Activated CD8-positive, alpha-beta memory T cell treated with anti-CD3 and anti-CD28 coated beads for 4 hours (primary cell): ENCODE measurements at places on chromosomes 11 and 22.
A peak's percentile ranks its signal among the peaks of the same experiment; 100 is the strongest.

DNA sequence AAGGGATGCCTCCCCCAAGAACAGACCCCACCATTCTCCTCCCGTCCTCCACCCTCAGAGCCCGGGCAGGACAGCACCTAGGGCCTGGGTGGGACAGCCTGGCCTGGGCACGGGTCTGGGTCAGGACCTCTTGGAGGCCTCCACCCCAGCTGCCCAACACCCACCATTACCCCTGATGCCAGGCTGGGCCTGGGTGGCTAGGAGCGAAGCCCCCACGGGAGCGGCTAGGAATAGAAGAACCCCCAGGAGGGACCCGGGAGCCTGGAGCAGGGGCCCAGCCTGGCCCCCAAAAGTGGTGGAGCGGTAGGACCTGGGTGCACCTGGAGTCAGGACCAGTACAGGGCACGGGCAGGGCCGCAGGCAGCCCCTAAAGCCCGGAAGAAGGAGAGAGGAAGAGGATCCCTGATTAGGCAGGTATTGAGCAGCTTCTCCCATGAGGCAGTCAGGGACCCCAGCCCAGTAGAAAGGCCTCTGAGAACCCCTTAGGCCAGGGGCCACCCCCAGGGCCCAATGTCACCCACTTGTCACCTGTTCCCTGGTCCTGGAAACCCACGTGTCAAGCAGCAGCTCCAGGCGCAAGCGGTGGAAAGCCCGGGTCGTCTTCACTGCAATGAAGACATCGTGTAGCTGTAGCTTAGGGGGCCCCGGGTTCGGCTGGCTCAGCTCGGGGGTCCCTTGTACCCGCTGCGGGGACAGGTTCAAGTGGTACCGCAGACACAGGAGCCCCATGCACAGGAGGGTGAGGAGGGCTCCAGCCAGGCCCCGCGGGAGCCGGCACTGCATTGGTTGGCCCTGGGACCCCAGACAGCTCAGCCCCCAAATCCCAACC, 575 bp downstream of the MFNG start:
- no peak for DNase-seq

DNA sequence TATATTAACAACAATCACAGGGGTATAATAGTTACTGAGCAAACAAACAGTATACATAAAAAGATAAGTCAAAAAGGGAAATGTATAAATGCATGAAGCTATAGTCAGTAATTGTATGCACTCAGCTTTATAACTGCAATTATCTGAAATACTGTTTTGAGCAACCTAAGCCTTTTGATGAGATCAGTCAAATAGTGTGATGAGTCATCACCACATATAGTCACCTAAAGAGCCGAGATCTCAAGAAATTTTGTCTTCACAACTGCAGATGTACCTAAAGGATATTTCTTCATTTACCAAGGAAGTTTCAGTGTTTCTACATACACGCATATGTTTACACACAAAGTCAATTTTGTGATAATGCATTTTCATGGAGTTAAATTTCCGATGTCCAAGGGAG, 5.4 kb upstream of the OR51A2 start:
- DNase-seq: no peak

GRCh38 chr11:118899706-118900360, 16.1 kb downstream of the CXCR5 start:
- DNase-seq: no peak

DNA sequence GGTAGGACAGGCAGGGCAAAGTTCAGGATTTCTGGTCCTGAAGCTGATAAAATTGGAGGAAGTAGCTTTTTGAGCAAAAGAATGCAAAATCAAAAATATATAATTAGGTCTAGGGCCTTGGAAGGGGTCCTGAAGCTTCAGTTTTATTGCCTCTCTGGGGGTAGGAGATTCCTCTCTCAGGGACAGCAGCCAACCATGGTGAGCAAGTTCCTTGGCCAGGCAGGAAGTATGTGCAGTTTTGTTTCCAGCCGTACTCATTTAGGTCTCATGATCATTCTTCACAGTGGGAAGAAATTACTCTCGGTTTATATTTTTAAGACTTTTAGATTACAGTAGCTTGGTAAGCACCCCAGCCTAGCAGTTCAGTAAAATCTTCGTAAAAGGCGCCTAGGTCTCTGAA, 2.9 kb upstream of the RAB38 start:
- DNase-seq: no peak

DNA sequence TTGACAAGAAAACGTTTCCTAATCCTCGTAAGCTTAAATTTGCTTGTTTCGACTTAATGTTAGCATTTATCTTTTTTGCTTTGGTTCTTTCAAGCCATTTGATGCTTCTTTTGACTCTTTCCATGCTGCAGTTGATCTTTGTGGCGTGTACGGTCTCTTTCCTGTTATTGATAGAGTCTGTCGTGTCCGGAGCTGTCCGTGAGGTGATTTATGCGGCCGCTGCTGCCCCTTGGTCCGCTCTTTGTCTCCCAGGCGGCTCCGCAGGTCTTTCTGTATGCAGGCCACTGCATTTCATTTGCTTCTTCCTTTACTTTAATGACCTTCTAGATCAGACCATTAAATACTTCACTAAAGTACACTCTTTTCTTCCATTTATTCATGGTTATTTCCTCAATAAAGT, 50.3 kb downstream of the TBC1D22A start:
- DNase-seq: no peak

GRCh38 chr11:115054570-115055538, 376.5 kb downstream of the NXPE2 start:
- DNase-seq: no peak

- DNase-seq: no peak
Observed at GRCh38 chr11:131756479-131757110, 386.2 kb downstream of the NTM start.

- no peak for DNase-seq
Observed at GRCh38 chr11:97740801-97741151, 1280.0 kb upstream of the CNTN5 start.

GRCh38 chr11:35047179-35047578, 91.8 kb upstream of the CD44 start:
- no peak for DNase-seq

DNA sequence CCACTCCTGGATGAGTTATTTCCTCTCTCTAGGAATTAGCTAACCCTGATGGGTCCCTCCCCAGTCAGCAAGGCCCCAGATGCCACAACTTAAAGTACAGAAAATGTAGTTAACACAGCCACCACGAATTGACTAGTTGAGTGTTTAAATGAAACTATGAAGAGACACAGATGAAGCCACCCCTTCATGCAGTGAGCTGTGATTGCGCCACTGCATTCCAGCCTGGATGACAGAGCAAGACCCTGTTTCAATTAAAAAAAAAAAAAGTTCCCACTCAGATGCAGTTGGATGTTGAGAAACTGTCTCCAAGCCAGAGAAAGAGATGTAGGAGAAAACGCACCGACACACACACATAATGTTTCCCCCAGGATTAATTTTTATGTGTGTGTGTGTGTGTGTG, 53.3 kb downstream of the SCN3B start:
- no peak for DNase-seq

GRCh38 chr11:2296913-2297622, 4.7 kb downstream of the C11orf21 start:
- DNase-seq: no peak

DNA sequence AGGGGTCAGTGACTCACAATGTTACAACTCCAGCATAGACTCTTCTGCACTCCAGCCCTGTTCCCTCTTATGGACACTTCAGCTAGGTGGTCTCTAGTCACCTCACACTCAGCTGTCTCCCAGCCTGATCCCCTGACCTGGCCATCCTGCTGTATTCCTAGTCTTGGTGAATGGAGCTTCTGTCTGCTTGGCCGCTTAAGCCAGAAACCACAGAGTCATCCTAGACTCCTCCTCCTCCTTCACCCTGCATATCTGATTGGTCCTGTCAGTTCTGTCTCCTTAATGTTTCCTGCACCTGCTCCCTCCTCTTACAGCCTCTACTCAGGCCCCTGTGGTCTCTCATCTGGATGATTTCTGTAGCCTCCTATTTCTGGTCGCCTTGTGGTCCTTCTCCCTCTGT, 144.9 kb downstream of the HIPK3 start:
- no peak for DNase-seq

DNA sequence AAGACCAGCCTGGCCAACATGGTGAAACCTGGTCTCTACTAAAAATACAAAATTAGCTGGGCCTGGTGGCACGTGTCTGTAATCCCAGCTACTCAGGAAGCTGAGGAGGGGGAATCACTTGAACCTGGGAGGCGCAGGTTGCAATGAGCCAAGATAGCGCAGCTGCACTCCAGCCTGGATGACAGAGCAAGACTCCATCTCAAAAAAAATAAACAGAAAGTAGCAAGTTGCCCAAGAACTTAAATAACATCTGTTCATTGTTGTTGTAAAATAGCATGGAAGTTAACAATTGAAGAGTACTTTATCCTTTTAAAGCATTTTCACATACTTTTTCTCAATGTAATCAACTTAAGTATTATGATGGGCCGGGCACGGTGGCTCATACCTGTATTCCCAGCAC, 5.7 kb downstream of the AMBRA1 start:
- no peak for DNase-seq

DNA sequence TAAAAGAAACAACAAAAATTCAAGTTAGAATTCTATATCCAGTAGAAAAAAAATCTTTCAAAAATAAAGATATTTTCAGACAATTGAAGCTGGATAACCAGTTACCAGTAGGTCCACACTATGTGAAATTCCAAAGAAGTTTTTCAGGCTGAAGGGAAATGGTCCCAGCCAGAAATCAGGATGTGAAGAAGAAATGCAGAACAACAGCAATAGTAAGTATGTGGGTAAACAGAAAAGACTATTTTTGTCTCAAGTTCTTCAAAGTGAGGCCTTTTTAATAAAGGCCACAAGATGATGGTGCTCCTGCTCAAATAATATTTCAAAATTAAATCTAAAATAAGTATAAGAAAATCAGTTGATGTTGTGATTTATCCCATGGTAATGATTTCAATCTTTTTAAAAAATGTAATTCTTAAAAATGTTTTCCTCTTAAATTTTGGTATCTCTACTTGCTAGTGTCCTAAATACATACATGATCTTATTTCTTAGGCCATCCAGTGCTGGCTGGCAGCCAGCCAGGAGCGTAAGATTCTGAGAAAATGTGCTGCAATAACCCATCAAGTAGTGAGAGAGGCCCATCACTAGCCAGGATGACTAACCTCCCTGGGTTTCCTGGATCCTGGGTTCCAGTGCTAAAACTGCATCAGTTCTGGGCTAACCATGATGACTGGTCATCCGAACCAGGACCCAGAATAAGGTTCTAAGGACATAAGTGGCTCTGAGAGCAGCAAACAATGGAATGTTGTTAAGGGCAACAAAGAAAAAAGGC, 15.6 kb upstream of the UCP3 start:
- no peak for DNase-seq

GRCh38 chr11:25860677-25861450, 471.1 kb upstream of the ANO3 start:
- no peak for DNase-seq

DNA sequence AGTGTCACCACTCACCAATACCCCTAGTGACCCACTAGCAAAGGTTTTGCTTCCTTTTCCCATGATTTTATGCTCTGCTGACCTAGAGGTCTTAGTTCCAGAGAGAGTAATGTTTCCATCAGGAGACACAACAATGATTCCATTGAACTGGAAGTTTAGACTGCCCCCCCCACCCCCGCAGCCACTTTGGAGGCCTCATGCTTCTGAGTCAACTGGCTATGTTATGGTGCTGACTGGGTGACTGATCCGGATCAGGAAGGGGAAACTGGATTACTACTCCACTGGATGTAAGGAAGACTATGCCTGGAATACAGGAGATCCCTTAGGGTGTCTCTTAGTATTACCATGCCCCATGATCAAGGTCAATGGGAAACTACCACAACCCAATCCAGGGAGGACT, 633.6 kb downstream of the OPCML start:
- DNase-seq: no peak

- DNase-seq: no peak
Observed at GRCh38 chr11:71554996-71555395, 6.8 kb downstream of the KRTAP5-9 start.

DNA sequence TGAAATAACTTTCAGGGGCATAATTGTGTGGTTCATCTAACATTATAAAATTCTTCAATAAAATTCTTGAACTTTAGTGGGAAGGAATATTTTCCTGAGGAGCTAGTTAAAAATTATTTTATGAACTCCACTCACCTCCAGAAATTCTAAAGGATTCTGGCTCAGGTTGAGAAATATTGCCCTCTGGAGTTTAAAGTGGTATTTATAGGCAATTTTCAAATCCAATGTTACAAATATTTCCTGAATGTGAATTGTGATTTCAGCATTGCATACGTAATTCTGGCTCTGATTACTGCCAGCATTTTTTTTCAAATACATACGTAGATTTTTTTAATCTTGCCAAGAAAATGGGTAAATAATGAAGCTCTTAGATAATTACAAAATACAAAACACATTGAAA, 598.2 kb upstream of the ANO3 start:
- DNase-seq: no peak

DNA sequence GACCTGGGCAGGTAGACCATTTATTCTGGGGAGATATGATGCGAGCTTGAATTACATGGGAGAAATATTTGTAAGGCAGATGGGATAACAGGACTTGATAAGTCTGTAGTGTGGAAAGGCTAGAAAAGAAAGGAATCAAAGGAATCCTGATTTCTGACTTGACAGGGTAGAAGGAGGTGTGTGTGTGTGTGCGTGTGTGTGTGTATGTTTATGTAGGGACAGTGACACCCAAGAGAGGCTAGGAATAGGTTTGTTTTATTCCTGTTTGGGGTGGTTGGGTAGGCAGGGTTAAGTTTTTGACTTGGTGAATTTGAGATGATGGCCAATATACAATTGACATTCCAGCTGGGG, 390 bp upstream of the HTATIP2 start:
- DNase-seq: no peak

- DNase-seq: peak; percentile 87
Observed at GRCh38 chr11:60985991-60986915, 14.8 kb downstream of the CD6 start.

DNA sequence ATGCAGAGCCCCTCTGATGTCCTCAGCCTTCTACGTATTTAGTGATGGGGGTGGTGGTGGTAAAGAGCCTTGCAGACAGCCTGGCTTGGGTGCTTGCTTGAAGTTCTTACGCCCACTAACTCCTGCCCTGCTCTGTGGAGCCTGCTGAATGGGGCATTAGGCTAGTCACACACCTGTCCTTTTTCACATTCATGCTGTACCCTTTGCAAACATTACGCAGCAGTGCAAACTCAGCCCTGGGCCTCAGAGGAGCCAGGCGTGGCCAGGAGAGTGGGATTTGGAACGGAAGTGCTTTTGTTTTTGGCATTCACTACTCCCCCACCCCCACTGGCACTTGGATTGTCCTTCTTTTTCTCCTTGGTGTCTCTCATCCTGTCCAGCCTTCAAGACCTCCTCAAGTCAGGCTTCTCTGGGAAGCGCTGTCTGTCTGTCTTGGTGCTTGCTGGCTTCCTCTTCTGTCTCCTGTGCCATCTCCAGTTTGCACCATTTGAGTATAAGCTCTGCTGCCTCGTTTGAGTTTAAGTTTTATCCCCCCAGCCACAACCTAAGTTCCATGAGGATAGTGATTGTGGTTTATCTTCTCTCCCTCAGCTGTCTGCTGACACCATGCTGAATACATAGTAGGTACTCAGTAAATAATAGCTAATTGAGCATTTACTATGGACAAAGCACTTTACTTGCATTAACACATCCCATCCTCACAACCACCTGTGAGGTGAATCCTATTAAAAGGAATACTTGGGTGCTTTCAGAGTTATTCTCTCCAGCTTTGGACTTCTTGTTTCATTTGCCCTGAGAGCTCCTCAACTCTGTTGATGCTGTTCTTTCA, 26.7 kb downstream of the ZBTB16 start:
- no peak for DNase-seq

- DNase-seq: no peak
Observed at GRCh38 chr22:47816863-47817210, 1054.4 kb downstream of the TBC1D22A start.

GRCh38 chr11:94933223-94934130, 39.9 kb downstream of the CWC15 start:
- DNase-seq: no peak
